ENCODE measurements at places on chromosomes 11 and 22.
A peak's percentile ranks its signal among the peaks of the same experiment; 100 is the strongest.

- DNase-seq, result no peak
Measured at GRCh38 chr11:812390-812789, 2.6 kb downstream of the RPLP2 start.

DNA sequence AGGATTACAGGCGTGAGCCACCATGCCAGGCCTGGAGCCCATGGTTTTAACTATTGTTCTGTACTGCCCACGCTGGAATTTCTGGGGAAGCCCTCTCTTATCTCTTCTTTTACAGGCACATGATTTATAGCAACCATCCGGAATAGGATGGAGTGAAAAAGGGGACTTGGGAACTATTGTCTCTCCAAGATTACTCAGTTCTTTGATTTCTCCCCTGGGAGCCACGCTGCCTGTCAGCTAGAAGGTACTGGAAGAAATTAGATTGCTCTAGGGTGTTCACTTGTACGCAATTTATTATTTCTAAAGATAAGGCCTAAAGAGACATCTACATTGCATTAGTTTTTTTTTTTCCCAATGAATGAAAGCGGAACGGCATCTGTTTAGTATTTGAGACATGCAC lies 65.6 kb upstream of the PTPRJ start:
- peak; percentile 32 for DNase-seq

DNA sequence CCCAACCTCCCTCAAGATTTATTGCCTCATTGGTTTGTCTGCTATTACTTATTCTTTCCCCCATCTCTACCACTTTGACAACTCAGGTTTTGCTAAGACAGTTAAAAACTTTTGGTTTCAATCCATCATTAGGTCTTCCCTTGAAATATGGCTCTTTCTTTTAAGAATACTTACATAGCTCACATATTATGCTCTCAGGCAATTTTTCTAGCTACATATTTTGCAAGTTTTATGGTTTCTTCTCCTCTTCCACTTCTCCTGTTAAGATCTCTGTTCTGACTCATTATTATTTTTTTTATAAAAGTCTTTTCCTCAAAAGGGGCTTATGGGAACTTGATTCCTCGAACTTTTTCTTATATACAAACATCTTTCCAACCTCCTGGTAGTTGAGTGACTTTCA lies 192.4 kb upstream of the MPPED2 start:
- no peak for DNase-seq

- DNase-seq, result no peak
Measured at GRCh38 chr22:33315954-33316353, 257.8 kb upstream of the SYN3 start.

- DNase-seq, result no peak
Measured at GRCh38 chr11:124983674-124984511, 29.9 kb downstream of the CCDC15 start.
